CD4-positive, alpha-beta T cell treated with Interleukin-21 for 1 hour (primary cell): ENCODE measurements at places on chromosomes 5 and 9.

- DNase-seq = peak; percentile 18
Measured at GRCh38 chr9:131584858-131585257, 39.5 kb downstream of the PRRT1B start.

- DNase-seq = no peak
Measured at GRCh38 chr9:22342491-22343217, 104.0 kb upstream of the DMRTA1 start.

- no peak for DNase-seq
Measured at GRCh38 chr5:8478326-8478725, 609.4 kb downstream of the MTRR start.

- no peak for DNase-seq
Measured at GRCh38 chr5:175803736-175804454, 67.5 kb upstream of the CPLX2 start.

GRCh38 chr9:114785866-114786650, 19.8 kb downstream of the TNFSF15 start:
- no peak for DNase-seq

DNA sequence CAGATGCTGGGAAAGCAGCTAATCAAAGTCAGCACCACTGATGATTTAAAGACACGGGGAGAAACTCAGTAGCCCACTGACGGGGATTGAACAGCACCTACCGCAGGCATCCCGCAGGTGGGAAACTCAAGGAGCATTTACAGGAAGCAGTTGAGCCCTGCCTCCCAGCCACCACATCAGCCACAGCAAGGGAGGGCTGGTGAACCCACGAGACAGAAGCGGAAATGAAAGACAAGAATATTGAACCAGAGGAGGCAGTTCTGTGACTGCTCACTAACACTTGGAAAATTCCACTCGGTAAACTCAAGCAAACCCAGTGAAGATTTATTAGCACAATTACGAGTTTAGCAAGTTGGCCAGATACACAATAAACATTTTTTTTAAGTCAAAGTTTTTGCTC, 10.6 kb upstream of the FAM163B start:
- peak; percentile 65 for DNase-seq

DNA sequence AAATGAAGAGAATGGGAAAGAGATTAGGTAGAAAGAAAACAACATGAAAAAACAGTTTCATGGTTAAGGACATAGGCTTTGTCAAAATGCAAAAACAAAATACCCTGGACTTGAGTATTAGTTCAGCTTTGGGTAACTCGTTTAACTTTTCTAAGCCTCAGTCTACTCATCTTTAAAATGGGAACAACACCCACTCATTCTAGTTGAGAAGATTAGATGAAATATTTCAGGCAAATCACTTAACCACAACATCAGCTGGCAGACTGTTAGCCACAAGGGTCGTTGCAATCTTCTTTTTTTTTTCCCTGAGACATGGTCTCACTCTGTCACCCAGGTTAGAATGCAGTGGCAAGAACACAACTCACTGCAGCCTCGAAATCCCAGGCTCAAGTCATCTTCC, 185.6 kb downstream of the DCP2 start:
- DNase-seq = no peak

- no peak for DNase-seq
Measured at GRCh38 chr5:111320953-111321352, 96.8 kb downstream of the CAMK4 start.

GRCh38 chr5:45454114-45454513, 242.1 kb downstream of the HCN1 start:
- no peak for DNase-seq

GRCh38 chr9:129921905-129922304, 86.6 kb downstream of the USP20 start:
- no peak for DNase-seq

- DNase-seq = no peak
Measured at GRCh38 chr9:123925819-123926218, 4.1 kb downstream of the DENND1A start.

DNA sequence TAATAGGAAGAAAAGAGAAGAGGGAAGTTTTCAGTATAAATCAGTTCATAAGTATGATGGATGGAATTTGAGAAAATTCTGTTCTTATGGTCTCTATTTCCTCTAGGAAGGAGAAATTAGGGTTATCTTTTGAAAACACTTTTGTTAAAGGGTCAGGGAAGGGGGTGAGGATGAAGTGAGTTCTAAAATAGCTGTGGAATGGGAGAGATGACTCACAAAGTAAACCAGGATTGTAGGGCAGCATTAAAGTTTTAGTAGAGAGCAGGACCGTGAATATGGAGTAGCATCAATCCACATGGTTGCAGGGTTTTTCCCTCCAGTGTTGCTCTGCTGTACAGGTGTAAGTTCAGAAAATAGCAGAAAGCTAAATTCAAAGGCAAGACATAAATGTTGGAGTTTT, 32.4 kb downstream of the MUSK start:
- no peak for DNase-seq

GRCh38 chr5:110056580-110057114, 366.9 kb downstream of the MAN2A1 start:
- no peak for DNase-seq

DNA sequence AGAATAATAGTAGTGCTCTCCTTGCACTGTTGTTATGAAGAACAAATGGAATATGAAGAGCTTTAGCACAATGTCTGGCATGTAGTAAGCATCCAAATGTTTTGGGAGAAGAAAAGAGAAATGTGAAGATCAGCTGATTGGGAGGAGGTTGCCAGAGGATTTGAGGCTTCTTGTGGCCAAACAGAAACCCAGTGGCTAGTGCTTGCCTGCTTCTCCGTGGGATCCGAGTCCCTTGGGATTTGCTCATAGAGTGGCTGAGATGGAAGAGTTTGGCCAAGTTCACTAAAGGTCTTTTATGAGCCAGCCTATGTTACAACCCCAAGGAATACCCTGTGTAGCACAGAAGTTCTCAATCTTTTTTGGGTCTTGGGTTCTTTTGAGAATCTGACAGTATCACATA, 86.0 kb downstream of the ANGPTL2 start:
- DNase-seq = no peak

DNA sequence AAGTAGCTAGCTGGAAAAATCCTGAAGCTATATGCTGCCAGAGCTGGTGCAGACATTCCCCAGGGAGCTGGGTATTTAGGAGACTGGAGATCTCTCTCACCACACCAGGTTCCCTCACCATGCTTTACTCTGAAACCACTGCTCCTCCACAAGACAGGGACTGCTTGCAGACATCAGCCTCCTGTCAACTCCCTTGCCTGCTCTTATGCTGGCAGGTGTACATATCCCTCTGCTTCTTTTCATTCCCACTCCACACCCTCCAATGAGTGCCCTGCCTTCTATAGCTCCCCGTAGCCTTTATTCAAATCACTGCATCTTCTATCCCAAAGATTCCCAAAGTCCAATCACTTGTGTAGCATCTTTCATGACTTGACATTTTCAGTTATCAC, 380.7 kb downstream of the NFIB start:
- DNase-seq = no peak

GRCh38 chr5:152332716-152333460, 72.2 kb downstream of the NMUR2 start:
- no peak for DNase-seq

DNA sequence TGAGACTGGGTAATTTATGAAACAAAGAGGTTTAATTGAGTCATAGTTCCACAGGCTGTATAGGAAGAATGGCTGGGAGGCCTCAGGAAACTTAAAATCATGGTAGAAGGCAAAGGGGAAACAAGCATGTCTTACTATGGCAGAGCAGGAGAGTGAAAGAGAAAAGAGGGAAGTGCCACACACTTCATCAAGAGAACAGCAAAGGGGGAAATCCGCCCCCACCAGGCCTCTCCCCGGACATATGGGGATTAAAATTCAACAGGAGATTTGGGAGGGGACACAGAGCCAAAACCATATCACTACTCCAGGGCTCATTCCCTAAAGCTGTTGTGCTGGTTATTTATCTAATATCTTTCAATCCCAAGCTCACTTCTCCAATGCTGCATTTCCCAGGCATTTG, 50.2 kb upstream of the NR3C1 start:
- DNase-seq = no peak

GRCh38 chr5:74424162-74424868, 216.2 kb downstream of the ENC1 start:
- DNase-seq = no peak

- no peak for DNase-seq
Measured at GRCh38 chr5:111952555-111952954, 195.6 kb upstream of the NREP start.

DNA sequence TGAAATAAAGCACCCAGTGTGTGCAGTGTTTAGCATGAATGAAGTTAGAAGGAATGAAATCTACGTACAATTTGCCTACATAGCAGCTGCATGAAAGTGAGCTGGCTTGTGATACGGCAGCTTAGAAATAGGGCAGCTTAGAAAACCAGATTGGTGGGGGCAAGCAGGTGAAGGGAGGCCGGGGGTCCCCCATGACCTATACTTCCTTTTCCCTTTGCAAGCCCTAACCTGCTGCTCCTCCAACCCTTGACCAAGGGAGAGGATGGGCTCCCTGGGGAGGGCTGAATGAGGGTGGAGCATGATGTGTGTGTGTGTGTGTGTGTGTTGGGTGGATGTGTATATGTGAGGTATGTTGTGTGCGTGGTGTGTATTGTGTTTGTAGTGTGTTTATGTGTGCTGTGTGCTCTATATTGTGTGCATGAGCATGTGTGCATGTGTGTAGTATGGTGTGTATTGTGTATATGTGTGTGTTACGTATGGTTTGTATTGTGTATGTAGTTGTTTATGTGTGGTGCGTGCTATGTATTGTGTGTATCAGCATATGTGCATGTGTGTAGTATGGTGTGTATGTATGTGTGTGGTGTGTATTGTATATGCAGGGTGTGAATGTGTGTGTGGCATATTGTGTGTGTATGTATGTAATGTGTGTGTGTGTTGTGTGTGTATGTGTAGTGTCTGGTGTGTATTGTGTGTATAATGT, 72.1 kb downstream of the TENT4A start:
- DNase-seq = no peak

- no peak for DNase-seq
Measured at GRCh38 chr5:77663090-77663863, 24.8 kb upstream of the OTP start.

DNA sequence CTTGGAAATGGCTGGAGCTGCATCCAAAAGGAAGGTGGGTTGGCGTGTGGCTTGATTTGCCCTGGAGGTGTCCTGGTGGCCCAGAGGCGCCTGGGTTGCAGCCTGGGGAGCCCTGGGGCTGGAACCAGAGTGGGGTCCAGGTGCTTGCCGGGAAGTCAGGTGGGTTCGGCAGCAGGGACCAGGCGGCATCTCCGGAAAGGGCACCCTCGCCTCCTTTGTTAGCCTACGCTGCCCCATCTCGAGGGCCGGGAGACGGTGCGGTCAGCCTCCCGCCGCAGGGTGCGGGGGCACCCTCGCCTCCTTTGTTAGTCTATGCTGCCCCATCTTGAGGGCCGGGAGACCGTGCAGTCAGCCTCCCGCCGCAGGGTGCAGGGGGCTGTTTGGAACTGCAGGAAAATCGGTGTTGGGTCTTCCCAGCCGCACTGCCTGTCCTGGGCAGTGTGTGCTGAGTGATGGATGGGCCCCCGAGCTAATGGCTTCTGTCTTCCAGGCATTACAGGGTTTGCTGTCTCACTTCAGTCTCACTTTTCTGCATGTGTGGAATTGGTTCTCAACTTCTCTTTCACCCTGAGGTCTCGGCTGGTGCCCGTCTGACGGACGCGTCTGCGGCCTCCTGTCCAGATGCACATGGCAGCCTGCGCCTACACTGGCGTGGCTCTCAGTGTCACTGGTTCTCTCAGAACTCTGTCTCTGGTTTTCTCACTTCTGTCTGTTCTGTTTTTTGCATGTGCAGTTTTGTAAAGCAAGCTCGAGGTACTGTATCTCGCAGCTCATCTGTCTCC, 139.0 kb downstream of the CACNA1B start:
- no peak for DNase-seq

GRCh38 chr5:1750469-1750868, 49.2 kb downstream of the MRPL36 start:
- DNase-seq = no peak

DNA sequence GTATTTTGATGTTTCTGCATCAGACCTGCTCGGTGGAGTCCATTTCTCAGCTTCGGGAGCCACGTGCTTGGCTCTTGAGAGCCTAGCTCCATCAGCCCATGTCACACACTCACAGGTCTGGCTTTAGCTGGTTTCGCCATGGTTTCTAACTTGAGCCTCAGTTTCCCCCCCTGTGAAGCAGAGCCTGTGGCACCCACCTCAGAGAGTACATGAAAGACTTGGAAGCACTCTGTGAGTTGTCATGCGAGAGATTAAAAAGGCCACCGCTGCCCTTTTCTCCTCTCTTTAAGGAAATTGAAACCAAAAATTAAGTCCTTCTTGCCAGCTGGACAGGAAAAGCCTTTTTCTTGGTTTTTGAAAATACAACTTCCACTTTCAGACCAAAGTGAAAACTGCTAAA, 8.8 kb downstream of the TENT4A start:
- no peak for DNase-seq

DNA sequence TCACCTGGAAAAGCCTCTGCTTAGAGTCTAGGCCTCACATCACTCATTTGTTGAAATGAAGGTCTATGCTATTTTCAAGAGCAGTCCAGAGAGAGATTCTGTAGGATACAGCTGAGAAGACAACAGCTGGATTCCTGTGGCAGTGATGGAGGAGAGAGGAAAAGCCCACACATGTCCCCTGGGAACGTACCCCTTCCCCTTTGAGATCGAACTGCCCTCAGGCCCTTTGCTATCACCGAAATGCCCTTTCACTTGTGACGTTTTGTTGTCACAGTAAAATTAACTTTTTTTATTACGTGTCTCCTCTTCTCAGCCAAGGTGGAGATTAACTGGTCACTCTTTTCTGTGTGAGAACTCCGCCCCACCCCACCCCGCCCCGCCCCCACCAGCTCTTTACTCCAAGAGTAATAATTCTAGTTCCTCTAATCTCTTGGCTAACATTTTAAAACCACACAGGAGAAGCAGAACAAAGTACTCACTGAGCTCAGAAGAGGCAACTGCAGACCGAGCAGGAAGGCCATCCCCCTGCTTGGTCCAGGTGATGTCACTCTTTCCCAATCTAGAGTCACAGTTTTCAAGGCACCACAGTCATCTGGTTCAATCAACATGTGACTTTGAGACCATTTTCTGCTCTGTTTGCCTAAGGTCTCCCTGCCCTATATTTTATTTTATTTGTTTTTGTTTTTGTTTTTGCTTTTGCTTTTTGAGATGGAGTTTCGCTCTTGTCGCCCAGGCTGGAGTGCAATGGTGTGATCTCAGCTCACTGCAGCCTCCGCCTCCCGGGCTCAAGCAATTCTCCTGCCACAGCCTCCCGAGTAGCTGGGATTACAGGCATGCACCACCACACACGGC, 105.6 kb downstream of the SUSD1 start:
- peak; percentile 13 for DNase-seq

GRCh38 chr9:93092251-93092991, 3.6 kb upstream of the CARD19 start:
- no peak for DNase-seq
